Mesothelial cell of epicardium (in vitro differentiated cells): ENCODE measurements at places on chromosomes 12 and 14. TPM values are rescaled to one million over a fixed set of nuclear protein-coding genes. Genes with fewer than 3 reads are reported as not detected.

- H3K4me1 ChIP-seq, result peaks cover 6% of the 10 kb centered on the region
- H3K27me3 ChIP-seq, result no peaks in the 10 kb centered on the region
- H3K4me3 ChIP-seq, result no peak overlapping the region
- H3K27ac ChIP-seq, result no peak overlapping the region
- DNase-seq, result no peak
These were observed 5.8 kb upstream of the BICD1 start for GRCh38 chr12:32100888-32101287.

GRCh38 chr12:108595711-108596647 lies 1.9 kb downstream of the TMEM119 start:
- no peaks in the 10 kb centered on the region for H3K27me3 ChIP-seq
- no peaks in the 10 kb centered on the region for H3K36me3 ChIP-seq
- H3K4me1 ChIP-seq, result peaks cover 6% of the 10 kb centered on the region
- no peak for DNase-seq
- H3K27ac ChIP-seq, result no peak overlapping the region

DNA sequence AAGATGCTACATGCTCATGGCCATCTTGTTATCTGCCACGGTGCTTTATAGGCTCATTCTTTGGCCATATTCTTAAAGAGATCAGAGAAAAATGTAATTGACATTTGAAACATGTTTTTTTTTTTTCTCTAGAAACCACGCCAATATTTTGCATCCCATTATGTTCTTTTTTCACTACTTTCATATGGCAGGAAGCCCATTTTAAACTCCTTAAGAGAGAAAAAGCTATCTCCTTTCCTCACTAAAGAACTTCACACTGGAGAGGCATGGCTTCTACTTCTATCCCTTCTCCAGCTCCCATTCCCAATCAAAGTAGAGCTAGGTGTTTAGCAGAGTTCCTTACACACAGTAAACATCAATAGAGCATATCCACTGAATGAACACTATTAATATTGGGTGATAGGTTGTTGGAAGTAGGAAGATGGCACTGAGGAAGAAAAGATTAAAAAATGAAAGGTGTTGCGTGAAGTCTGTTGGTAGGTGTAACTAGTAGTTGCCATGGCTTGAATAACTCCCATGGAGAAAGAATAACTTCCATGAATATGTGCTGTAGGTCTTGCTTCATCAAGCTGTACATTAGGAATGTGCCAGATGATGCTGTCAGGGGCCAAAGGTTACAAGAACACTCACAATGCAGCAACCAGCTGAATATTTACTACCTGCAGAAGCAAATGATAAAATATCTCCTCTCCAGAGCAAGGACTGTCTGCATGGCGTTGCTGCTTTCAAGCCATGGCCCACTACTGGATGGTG lies 178.8 kb downstream of the STXBP6 start:
- peaks cover 6% of the 10 kb centered on the region for H3K4me1 ChIP-seq
- no peak overlapping the region for H3K4me3 ChIP-seq
- no peak overlapping the region for H3K27ac ChIP-seq

GRCh38 chr12:18432206-18432605 lies 170.9 kb downstream of the PIK3C2G start:
- no peaks in the 10 kb centered on the region for H3K36me3 ChIP-seq
- no peaks in the 10 kb centered on the region for H3K27me3 ChIP-seq
- H3K4me3 ChIP-seq, result no peak overlapping the region
- DNase-seq, result no peak
- H3K4me1 ChIP-seq, result peaks cover 22% of the 10 kb centered on the region
- no peak overlapping the region for H3K27ac ChIP-seq

- peaks cover 19% of the 10 kb centered on the region for H3K27me3 ChIP-seq
- no peaks in the 10 kb centered on the region for H3K36me3 ChIP-seq
- H3K27ac ChIP-seq, result no peak overlapping the region
- DNase-seq, result no peak
These were observed 96.9 kb downstream of the EML5 start for GRCh38 chr14:88695870-88696269.

DNA sequence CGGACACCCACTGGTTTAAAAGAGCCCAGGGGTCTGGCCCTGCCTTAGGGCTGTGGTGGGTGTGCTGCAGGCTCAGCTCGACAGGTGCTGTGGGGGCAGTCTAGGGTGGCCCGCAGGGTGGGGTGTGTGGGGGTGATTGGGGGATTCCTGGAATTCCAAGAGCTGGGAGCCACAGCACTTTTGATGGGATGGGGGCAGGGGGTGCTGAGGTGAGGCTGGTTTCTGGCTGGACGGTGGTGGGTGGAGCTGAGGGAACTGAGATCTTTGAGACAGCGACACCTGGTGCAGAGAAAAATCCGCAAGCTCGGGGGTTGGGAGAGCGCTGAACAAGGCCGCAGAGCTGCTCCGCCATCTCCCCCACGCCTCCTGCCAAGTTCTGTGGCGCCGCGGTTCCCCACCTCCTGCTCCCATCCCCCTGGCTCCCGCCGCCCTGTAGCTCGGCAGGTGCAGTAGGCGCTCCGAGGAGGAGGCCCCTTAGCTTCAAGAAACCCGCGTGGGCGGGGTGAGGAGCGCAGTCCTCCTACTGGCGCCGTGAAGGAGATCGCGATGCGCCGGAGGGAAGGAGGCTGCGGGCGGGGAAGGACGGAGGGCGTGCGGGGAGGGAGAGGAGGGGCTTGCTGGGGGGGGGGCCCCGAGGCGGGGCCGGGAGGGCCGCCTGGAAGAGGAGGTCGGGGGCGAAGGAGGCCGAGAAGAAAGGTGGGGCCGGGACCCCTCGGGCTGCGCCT lies 1.3 kb upstream of the TEDC1 start:
- peak overlapping the region; percentile 69 for H3K4me3 ChIP-seq
- H3K27me3 ChIP-seq, result peaks cover 37% of the 10 kb centered on the region
- H3K4me1 ChIP-seq, result peaks cover 23% of the 10 kb centered on the region
- peak; percentile 81 for DNase-seq

DNA sequence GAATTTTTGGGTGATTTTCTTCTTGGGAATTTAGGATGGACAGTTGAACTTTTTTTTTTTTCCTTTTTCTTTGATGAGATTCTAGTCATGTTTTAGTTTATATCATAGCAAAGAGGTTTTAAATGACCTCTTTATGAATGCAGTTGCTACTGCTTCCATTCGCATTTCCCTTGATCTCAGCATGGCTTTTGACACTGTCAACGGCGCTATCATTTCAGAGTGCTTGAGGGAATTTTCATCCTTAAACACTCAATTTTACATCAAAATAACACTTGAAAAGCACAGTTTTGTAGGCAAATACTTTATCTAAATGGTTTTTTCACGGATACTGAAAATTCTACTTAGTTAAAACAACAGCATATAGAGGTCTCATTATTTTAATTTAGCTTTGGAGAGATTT lies 195.5 kb downstream of the NPAS3 start:
- DNase-seq, result no peak
- peaks cover 4% of the 10 kb centered on the region for H3K4me1 ChIP-seq
- H3K36me3 ChIP-seq, result no peaks in the 10 kb centered on the region
- H3K27ac ChIP-seq, result no peak overlapping the region
- H3K27me3 ChIP-seq, result peaks cover 16% of the 10 kb centered on the region

Gene AMHR2
- total RNA-seq, result 11.1 to 13.8 TPM (median 12.3 TPM) in 3 replicates
